ENCODE measurements at places on chromosomes 12 and 14. TPM values are rescaled to one million over a fixed set of nuclear protein-coding genes. Genes with fewer than 3 reads are reported as not detected.

The MTRFR gene
- total RNA-seq: 18.0 TPM

DNA sequence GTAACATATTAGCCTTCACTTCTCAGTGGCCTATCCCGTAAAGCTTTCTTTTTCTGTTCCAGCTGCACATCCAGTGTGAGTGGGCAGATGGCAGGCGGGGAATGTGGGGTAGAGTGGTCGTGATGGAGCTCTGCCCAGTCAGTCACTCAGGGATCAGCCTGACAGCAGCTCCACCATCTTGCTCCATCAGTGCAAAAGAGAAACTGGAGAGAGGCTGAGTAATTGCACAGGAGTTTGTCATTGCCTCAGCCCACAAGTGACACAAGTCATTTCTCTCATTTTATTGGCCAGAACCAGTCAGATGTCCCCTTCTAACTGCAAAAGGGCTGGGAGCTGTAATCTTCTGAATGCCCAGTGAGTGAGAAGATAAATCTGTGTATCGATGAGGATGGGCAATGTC is 66.5 kb downstream of the ATP23 start:
- DNase-seq: no peak

DNA sequence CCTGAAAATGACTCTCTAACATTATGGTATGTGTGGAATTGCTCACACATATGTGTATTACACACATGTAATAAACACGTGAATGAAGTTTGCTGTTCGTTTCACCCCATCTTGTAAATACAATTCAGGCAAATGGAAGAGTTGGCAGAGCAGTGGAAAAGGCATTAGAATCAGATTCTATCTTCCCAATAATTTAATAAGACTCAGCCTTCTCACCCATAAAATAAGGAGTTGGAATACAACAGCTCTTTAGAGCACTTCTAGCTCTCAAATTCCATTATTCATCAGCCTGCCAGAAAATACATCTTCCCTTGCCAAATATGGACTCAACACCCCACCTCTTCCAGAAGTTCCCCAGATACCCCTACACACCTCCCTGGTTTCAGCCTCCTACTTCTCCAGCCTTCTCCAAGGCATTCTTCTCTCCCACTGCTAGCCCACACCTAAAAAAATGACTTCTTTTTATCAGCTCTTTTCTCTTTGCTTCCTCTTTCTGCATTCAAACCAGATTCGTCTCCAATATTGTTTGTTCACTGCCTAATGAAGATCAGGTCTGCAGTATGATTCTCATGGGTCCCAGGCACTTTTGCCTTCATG is 66.2 kb upstream of the DYRK2 start:
- no peak for DNase-seq

DNA sequence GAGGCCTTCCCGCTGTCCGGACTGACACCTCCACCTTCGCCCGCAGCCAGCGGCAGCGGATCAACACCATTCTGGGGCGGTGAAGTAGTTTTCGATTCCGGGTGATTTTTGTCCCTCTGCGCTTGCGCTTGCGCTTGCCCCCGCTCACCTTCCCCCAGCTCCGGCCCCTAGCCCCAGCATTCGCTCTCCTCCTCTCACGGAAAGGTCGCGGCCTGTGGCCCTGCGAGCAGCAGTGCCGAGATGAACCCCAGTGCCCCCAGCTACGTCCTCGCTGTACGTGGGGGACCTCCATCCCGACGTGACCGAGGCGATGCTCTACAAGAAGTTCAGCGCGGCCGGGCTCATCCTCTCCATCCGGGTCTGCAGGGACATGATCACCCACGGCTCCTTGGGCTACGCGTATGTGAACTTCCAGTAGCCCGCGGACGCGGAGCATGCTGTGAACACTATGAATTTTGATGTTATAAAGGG is 22.7 kb upstream of the SRGAP1 start:
- no peak for DNase-seq

DNA sequence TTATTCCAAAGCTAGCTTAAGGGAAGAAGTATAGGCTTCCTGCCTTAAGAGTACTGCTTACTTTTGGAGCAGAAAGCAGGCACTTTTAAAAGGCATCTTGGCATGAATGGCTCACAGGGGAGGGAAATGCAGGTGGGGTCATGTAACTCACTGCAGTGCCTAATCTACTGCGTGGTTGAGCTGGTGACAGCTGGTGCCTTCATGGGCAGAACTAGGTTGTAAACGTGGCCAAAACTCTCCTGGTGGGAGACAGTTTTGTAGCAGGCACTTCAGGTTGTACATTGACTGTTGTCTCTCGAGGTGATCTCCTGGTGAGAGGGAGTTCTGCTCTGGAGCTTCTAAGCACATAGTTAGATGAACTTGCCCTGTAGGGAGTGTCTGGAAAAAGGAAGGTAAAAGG is 962.5 kb downstream of the DIO2 start:
- no peak for DNase-seq

DNA sequence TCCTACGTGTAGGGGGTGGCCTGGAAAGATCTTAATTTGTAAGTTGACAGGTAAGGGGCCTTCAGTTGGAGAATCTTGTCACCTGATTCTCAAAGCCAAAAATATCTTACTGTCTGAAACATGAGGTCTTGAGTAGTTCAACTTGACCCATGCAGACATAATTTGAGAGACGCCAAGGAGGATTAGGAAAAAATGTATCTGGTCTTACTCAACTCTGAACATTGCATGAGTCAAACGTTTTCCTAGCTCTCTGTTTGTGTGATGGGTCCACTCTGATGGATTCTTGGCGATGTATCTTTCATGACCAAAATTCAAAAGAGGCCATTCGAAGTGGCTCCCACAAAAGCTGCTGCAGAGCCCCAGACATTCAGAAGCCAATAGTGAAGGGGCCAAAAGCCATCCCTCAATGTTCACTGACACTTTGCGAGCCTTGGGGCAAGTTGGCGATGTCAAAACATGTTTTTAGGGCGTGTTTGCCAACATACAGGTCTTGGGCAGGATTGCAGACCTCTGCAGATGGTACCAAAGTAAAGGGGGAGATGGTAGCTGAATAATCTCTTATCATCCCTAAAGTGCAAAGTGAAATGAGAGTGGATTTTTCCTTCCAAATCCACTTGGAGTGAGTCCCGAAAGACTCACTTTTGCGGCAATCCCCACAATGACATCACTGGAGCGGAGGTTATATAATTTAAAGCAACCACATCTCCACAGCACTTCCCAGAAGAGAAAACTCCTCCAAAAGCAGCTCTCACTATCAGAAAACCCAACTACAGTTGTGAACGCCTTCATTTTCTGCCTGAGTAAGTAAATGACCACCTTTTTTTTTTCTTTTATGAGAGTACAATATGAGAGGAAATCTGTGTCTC is at the start of gene BDKRB1:
TSS of gene BDKRB1 (plus strand) at position 710 of the 866 bp plus-strand sequence. CDS start 7,473 bp downstream, outside the sequence.
- DNase-seq: no peak

Data from osteocyte (in vitro differentiated cells).